ENCODE measurements at places on chromosomes 11 and 22.

DNA sequence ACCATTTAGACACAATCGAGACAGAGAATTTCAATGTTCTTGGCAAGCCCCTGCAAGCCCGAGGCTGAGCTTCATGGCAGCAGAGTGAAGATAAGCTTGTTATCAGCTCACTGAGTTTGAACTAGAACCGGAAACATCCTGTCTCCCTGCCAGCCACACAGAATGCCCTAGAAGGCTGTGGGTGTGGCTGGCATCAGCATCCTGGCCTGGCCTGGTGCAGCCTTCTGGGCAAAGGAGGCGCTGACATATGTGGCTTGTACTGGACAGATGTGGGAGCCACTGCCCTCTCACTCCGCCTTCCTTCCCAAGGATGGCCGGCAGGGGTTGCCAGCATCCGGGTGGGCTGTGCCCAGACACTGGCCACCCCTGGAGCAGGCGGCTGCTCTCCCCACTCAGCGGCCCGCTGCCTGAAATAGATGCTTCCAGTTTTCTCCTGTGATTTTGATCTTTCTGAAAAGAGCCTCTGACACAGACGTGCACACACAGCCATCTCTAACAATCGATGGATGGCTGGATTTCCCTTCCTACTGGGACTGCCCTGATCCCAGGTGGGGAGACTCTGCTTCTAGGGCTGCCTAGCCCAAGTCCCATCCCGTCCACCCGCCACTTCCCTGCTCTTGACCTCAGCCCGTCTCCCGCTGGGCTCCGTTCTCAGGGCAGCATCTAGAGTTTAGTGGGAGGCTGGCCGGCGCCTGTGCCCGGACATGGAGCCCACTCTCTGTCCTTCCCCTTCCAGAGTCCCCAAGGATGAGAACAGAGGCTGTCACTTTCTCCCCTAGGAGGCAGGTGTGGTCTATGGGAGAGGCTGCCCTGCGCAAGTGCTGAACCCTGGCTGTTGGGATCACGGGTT is 149.7 kb downstream of the CTTN start:
- DNase-seq, result no peak

DNA sequence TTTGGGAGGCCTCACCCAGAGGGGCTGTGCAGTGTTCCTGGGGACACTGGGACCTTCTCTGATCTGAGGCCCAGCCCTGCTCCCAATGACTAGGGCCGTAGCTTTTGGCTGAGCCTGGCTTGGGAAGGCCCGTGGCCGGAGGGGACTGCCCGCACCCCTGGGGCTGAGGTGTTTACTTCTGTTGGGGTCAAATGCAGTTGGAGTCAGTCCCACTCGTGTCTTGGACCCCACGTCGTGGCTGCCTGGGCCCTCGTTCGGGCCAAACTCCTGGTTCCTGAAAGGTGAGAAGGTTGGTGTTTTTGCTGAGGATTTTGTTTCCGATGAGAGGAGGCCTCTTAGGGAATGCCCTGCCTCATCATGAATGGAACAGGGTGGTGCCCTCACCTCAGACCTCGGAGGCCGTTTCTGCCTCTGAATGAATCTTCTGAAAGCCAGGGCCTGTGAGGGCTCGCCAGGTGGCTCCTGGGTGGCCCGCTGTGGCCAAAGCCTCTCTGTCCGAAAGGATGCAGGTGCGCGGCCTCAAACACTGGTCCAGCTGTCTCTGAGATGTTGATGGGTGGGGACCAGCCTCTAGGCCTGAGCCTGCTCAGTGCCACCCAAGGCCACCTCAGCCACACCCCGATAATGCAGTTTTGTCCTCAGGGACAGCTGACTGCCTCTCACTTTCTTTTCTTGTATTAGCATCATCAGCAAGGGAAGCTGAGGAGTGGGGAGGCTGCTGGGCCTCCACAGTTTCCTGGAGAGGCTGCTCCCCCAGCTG is 40.3 kb upstream of the A4GALT start:
- DNase-seq, result no peak

DNA sequence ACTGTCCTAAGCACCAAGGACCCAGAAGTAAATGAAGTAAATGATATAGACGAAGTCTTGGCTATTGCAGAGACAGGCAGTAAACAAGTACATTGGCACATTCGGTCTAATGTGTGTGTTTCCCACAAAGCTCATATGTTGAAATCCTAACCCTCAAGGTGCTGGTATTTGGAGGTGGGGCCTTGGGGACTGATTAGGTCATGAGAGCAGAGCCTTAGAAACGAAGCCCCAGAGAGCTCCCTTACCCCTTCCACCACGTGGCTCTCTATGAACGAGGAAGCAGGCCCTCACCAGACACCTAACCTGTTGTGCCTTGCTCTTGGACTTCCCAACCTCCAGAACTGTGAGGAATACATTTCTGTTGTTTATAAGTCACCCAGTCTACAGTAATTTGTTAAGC is 14.9 kb downstream of the CLMP start:
- no peak for DNase-seq

- no peak for DNase-seq
Measured at GRCh38 chr22:50703726-50704509, 31.3 kb downstream of the SHANK3 start.

GRCh38 chr22:40703174-40703573 is 23.9 kb downstream of the MCHR1 start:
- DNase-seq, result no peak

DNA sequence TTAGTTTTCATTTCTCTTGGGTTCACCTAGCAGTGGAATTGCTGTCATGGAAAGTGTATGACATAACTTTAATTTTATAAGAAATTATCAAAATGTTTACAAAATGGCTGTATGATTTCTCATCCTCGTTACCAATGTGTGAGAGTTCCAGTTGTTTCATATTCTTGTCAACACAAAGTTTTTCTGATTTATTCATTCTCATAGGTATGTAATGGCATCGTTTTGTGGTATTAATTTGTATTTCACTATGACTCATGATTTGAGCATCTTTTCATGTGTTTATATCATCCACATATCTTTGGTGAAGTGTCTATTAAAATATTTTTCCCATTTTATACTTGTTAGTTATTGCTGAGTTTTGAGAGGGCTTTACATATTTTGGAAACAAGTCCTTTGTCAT is 5.5 kb downstream of the FAM111B start:
- no peak for DNase-seq

DNA sequence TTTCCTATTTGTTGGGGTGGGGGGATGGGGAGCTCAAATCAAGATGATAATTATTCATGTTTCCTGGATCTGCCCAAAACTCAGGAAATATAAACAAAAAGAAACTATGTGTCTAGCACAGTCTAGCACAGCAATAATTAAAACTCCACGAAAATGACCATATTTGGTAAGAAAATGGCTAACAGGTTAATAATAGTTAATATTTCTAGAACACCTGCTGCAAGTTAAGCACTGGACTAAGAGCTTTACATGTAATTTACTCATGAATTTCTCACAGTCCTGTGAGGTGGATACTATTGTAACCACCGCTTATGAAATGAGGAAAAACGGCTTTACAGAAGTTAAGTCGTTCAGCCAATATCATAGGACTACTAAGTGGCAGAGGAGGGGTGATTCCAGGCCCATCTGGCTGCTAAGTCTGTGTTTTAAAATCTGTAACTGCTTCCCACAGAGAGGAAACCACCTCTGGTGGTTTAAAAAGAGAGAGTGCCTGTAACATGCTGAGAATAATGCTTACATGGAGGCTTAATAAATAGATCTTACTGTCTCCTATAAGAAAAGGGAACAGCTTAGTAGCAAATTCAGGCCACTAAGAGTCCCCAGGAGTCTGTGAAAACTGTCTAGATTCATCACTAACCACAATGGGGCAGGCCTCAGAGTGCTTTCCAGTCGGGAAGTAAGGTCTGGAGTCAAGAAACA is 11.0 kb upstream of the AMOTL1 start:
- no peak for DNase-seq

GRCh38 chr22:22408731-22409696 is 99.5 kb downstream of the ZNF280B start:
- no peak for DNase-seq

- DNase-seq, result no peak
Measured at GRCh38 chr22:43592476-43592875, 180.7 kb downstream of the MPPED1 start.

GRCh38 chr11:116610190-116610589 is 162.6 kb downstream of the BUD13 start:
- DNase-seq, result no peak

- no peak for DNase-seq
Measured at GRCh38 chr11:111299101-111300026, 1.0 kb downstream of the POU2AF3 start.

GRCh38 chr11:126146454-126147192 is 64.8 kb downstream of the RPUSD4 start:
- no peak for DNase-seq

GRCh38 chr11:118005224-118006152 is 19.3 kb downstream of the IL10RA start:
- no peak for DNase-seq
